Naive thymus-derived CD8-positive, alpha-beta T cell (primary cell): ENCODE measurements at places on chromosomes 5 and 9.

DNA sequence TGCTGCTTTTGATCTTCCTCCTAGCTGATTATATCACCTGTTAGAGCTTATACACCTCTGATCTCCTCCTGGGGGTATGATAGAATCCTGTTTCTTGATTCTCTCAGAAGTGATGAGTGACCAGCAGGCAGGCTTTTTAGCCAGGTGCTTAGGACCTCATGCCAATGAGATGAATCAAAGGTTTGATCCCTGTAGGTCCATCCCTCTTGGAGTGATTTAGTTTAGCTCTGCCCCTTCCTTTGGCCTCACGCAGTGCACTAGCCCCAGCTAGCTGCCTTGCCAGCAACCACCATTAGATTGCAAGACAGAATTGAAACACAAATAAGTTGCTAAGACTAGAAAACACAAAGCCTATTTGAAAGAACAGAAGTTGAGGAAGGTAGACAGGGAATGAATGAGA lies 84.4 kb downstream of the ZSWIM6 start:
- no peak for DNase-seq

- no peak for DNase-seq
Measured at GRCh38 chr5:117494188-117494587, 919.6 kb upstream of the SEMA6A start.

- DNase-seq = no peak
Measured at GRCh38 chr9:107874591-107875369, 385.2 kb upstream of the KLF4 start.

GRCh38 chr5:112417931-112418658 lies 982 bp downstream of the EPB41L4A start:
- DNase-seq = no peak

DNA sequence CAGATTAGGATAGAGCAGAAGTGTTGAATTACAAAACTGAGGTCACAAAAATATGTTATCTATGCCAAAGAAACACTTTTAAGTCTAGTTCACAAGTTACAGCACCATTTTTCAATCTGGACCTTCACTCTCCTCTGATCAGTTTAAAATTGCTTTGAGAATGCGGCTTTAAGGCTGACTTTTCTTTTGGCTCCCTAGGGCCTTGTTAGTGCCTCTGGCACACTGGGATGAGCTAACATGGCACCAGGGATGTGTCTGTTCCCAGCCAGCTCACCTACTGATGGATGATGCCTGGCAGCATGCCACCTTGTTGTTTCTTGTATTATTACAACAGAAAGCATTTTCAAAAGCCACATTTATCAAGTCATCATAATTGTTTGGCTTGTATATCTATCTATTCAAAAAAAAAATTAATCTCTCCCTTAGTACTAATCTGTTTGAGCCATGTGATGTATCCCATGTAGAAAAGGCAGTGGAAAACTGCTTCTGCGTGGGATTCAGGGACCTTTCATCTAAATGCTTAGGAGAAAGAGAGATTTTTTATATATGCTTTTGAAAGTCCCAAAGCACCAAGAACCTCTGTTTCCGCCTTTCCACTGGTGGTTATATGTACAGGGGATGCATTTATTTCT lies 46.6 kb downstream of the ADAMTSL1 start:
- no peak for DNase-seq

DNA sequence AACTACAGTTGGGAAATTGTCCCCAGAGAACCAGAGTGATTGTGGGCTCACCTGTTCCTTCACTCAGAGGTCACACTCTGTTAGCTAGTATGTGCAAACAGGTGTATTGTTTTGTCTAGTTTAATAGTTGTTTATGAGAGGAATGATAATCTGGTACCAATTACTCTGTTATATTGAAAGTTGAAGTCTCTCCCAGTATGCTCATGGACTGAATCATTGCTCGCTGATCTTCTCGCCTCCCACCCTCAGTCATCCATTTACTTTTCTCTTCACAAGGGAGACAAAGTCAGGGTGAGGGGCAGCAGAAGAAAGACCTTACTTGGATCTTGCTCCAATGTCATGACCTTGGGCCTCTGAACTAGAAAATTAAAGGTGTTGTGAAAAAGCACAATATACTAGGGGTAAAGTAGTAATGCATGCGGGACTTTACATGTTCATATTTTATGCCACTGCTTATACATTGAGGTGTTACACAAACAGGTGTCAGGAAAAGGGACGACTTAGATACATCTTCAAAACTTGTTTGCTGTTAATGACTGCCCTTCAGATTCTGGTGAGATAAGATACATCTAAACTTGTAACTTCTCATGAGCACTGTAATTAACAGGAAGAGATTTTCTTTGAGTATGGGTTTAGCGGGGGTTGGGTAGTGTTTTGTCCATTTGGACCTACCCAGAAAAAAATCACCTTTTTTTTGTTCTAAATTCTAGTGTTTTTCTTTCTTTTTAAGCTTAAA lies 36.9 kb downstream of the LNPEP start:
- no peak for DNase-seq

GRCh38 chr5:31181376-31181987 lies 12.0 kb upstream of the CDH6 start:
- no peak for DNase-seq

GRCh38 chr9:36874921-36875320 lies 159.1 kb downstream of the PAX5 start:
- DNase-seq = no peak

- no peak for DNase-seq
Measured at GRCh38 chr5:16493261-16493660, 27.7 kb upstream of the ZNF622 start.

DNA sequence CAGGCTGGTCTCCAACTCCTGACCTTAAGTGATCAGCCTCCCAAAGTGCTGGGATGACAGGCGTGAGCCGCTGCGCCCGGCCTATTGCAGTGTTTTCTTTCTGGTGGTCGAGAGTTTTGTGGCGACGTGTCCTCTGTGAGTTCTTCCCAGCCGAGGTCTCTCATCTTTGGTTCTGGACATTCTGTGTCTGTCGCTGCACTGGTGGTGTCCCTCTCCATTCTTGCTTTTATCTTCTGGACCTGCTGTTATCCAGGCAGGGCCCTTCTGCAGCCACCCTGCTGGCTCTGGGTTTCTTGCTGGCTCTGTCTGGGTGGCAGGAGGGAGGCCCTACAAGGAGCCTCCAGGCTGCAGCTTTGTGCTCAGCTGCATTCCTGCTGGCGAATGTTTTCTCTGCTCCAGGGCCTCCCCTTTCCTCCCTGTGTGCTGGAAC lies 49.1 kb upstream of the EXOC3 start:
- no peak for DNase-seq

DNA sequence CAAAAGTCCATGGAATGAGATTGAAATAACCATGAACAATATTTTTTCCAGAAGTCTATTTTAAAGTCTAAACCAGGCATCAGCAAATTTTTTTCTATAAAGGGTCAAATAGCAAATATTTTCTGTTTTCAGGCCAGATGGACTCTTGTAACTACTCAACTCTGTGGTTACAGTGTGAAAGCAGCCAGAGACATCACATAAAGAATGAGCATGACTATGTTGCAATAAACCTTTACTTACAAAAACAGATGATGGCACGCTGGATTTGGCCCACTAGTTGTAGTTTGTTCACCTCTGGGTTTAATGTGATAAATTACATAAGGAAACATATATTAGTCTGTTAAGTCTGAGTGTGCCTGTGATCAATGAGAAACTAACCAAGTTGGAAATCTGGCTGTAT lies 319.2 kb downstream of the TRPM3 start:
- DNase-seq = no peak

- DNase-seq = no peak
Measured at GRCh38 chr5:68730979-68731654, 362.7 kb upstream of the SLC30A5 start.
